ENCODE measurements at places on chromosomes 11 and 22.

- no peak for DNase-seq
Measured at GRCh38 chr22:27876684-27877083, 42.4 kb downstream of the PITPNB start.

GRCh38 chr11:44028401-44028800, 19.4 kb upstream of the ACCSL start:
- DNase-seq = no peak

DNA sequence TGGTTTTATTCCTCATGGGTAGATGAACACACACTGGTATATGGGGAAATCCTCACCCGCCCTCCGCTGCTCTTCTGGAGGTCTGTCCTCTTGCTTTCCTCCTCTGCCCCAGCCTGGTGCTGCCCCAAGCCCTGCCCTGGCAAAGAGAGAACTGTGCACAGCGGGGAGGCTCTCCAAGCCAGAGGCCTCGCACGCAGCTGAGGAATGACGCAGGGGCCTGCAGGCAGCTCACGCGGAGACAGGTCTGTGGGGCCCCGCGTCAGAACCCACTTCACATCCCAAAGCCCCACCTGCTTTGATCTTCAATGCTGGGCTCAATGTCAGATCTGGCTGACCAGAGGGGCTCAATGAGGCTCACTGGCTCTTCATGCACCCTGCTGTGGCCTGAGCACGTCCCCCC, 10.0 kb downstream of the GATD1 start:
- DNase-seq = no peak

- no peak for DNase-seq
Measured at GRCh38 chr22:49326558-49326957, 501.1 kb downstream of the BRD1 start.

DNA sequence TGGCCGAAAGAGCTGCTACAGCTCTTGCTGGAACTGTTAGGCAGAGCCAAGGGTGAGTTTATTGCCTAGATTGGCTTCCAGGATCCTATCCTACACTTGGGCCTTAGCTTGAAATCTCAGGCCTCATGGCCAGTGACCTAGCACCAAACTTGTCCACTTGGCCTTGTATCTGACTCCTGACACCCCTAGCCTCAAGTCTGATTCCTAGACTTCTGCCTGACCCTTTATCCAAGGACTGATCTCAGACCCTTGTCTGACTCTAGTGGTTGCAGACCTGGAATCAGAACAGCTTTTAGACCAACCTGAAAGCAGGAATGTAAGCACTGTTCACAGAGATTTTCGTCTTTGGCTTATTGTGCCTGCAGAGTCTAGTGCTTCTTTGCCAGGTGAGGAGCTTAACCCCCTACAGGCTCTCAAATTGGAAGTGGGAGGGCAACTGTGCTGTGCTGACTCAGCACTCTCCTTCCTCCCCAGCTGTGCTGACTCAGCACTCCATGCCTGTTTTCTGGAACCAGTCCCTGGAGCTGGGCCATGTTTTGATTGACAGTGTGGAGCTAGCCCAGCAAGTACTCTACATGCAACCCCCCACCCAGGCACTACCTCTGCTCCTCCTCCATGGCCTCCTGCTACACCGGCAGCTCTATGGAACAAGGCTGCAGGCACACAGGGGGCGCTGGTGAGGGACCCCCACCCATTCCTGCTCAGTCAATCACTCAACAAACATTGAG, 35.1 kb downstream of the RRP8 start:
- DNase-seq = no peak

- no peak for DNase-seq
Measured at GRCh38 chr11:15569305-15570025, 454.7 kb downstream of the INSC start.

DNA sequence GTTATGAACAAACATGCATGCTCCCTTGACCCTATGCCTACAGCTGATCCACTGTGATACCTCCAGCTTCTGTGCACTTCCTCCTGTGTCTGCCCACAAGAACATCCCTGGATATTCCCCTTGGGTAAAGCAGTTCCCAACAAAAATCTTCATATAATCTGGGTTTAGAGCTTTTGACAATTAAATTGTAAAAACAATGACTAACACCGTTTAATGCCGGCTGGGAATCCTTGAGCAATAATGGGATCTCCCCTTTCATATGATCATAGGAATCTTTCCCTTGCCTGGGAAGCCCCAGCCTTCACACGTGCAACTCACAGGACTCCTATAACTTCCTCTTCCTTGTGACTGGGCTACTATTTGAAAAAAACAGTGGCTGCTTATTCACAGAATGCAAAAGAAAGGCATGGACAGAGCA, 6.3 kb upstream of the ZC3H12C start:
- DNase-seq = no peak

GRCh38 chr11:86003654-86004053, 65.2 kb downstream of the PICALM start:
- no peak for DNase-seq

DNA sequence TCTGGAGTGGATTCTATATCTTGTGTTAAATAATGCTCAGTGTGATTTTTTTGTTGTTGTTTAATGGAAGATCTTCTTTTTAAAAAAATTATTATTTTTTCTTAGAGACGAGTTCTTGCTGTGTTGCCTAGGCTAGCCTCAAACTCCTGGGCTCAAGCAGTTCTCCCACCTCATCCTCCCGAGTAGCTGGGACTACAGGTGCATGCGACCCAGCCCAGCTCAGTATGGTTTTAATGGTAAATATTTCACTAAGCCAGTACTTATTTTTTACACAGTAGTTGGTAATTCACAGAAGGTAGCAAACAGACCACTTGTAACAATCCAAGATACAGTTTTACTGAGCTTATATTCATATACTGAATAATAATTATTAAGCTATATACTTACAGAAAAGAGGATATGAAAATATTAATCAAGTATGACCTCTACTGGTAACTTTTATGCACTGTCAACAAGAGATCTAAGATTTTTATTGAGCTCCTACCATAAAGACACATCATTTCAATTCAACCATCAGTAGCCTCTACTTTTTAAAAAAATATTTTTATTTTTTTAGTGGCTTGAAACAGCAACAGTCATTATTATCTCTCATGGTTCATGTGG, 6.1 kb upstream of the CD59 start:
- DNase-seq = no peak

DNA sequence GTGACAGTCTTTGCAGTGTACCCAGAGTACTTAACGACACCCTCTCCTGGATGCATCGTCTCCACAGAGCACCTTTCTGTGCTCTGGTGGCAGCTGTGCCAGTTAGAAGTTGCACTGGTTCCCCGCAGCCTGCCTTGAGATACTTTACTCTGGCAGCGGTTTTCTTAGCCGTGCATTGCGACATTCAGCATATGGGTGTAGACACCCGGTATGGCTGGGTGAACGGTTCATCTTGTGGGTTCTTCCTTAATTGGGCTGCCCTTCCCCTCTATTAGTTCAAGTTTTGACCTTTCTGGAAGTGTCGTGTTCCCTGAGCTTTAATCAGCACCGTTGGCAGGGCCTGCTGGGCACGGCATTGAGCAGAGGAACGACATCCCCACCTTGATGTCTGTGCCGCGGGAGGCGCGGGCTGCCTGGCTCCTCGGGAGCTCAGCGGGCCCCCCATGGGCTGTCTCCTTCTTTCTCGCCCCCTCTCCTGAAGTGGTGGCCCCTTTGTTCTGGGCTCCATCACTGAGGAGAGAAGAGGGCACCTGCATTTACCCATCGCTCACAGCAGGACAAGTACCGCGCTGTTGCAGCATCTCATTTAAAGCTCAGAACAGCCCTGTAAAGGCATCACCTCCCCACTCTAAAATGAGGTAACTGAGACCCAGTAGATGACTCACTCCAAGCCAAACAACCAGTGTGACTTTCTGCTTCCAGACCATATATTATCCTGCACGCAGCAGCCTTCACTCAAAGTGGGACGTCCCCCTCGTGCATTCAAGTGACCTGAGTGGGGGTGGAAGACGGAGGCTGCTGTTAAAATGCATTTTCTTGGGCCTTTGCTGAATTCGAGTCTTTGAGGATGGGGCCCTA, 13.3 kb downstream of the FAM83F start:
- no peak for DNase-seq

- no peak for DNase-seq
Measured at GRCh38 chr11:59199546-59200422, 12.9 kb downstream of the MPEG1 start.

DNA sequence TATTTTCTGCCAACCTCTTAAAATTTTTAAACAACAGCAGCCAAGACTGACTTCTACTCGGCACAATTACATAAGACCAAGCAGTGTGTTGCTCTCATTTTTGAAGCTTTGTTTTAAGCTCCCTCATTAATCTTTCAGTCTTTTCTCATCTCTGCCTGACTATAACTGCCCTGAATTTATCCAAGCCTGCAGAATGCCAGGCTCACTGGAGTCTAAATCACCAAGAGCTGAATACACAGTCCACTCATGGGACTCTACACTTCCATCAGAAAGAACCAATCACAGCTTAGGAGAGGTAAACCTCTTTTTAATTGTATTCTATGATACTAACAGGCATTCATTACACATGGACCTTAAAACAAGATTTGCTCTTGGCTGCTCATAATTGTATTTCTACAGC, 178.7 kb downstream of the CADM1 start:
- DNase-seq = no peak

GRCh38 chr11:112016088-112016764, 9.0 kb upstream of the DLAT start:
- no peak for DNase-seq

DNA sequence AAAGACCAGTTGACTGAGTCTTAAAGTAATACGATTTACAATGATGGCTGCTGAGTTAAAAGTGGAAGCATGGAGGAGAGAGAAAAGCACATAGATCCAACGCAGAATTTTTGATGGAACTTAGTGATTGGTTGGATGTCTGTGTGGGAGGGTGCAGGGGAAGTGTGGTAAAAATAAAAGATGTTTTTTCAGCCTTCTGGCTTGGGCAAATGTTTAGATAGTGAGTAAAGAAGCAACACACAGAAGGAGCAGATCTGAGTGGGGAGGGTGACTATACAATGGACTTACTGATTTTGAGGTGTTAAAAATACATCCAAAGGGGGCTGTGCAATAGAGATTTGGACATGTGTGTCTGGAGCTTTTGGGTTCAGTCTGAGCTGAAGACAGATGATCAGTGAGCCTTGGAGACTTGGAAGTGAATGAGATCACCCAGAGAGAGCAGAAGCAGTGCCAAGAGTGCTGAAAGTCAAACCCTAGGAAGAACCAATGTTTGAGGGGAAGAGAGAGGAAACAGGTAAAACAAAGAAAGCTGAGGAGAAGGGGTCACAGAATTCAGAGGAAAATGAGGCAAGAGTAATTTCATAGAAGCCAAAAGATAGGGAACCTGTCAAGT, 8.6 kb downstream of the GRIA4 start:
- no peak for DNase-seq

- DNase-seq = no peak
Measured at GRCh38 chr11:69869311-69869939, 50.2 kb upstream of the FGF3 start.

- no peak for DNase-seq
Measured at GRCh38 chr11:28836285-28837081, 728.3 kb downstream of the METTL15 start.

- DNase-seq = peak; percentile 54
Measured at GRCh38 chr11:65419772-65420481, 2.7 kb upstream of the NEAT1 start.

DNA sequence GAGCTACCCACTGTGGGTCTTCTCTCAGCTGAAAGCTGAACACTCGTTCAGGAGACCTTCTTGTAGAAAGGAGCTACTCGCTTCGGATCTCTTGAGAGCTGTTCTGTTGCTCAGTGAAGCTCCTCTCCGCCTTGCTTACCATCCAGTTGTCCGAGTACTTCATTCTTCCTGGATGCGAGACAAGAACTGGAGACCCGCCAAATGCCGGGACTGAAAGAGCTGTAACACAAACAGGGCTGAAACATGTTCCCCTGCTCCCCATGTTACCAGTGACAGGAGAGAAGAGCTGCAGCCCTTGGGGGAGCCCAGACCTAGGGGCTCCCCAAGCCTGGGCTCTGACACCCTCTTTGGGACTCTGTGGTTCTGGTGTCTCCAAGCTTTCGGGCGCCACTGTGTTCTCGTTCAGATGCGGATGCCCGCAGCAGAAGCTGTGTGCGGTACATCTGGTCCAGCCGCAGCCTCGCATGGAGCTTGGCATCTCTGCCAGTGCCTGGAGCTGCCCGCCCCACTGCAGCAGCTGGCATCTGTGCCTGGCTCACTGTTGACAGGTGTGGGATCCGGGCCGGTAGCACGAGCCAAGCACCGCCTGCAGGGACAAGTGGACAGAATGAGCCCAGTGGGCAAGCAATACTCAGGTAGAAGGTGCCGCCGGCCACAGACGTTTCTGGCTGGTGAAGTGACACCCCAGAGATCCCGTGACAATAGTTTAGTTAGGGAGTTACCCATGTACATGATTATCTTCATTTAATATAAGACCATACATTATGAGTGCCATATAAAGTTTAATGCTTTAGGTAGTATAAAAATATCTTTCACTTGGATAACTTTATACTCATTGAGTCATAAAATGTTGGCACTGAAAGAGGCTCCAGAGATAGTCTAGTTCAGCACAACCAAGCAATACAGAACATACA, 49.1 kb downstream of the EMSY start:
- DNase-seq = no peak

GRCh38 chr11:14672635-14673034, 29.0 kb downstream of the PDE3B start:
- no peak for DNase-seq

DNA sequence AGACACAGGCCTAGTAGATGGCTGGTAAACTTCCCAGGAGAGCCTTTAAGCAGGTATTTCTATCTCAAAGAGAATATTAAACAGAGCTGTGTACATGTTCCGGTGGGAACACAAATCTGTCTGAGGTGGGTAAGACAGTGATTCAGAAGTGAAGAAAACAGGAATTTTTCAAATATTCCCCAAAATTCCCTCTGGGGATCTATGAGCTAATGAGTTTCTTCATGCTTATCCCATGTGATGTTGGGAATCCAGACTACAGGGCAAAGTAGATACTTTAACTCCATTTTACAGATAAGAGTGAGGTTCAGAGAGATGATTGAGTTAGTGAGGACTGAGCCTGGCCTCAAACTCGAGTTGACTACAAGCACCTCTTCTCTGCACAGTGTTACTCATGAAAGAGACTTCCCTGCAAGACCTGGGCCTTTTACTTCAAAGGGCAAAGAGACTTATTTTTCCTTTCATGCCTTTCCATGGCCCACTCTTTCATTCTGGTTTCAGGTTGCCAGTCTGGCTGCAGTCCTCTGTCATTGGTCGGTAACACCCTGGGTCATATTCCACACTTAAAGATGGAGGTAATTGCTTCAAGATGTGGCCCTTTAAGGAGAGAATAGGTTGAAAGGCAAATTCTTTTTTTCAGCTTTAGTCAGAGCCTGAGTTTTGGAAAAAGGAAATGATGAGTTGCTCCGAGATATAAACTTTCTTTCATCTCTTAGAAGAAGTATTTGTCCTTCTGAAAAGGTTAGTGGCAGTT, 70.1 kb downstream of the CYB5R2 start:
- DNase-seq = no peak

Data from T-helper 22 cell (primary cell).